ENCODE measurements at places on chromosomes 11 and 22. TPM values are rescaled to one million over a fixed set of nuclear protein-coding genes. Genes with fewer than 3 reads are reported as not detected.

Gene LRRC10B
- total RNA-seq, result not detected

- no peak for DNase-seq
Observed at GRCh38 chr11:88050247-88050646, 125.0 kb downstream of the RAB38 start.

DNA sequence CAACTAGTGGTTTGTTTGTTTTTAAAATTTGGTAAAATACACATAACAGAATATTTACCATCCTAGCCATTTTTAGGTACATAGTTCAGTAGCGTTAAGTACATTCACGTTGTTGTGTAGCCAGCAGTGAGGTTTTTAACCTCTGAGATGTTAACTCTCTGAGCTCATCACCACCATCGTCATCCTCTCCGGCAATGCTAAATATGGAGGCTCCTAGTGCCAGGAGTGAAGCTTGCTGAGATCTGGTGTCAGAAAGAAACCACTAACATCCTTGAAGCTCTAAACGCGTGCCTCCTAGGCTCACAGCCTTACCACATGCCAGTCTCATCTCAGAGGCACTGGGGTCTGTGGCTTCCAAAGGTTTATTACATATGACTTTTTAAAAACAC lies 330.2 kb upstream of the B3GAT1 start:
- peak; percentile 51 for DNase-seq

- DNase-seq, result no peak
Observed at GRCh38 chr11:77158041-77158695, 30.1 kb downstream of the MYO7A start.

GRCh38 chr11:44875037-44875436 lies 75.6 kb downstream of the TP53I11 start:
- no peak for DNase-seq

- peak; percentile 50 for DNase-seq
Observed at GRCh38 chr22:28883917-28884746, 760 bp downstream of the ZNRF3 start.

Gene GRM5
- total RNA-seq, result not detected

GRCh38 chr11:104609311-104610085 lies 288.8 kb downstream of the CASP12 start:
- DNase-seq, result peak; percentile 56

Gene CRYBA4
- total RNA-seq, result not detected

Gene C22orf39
- 36.1 TPM for total RNA-seq

Gene USP35
- 10.7 TPM for total RNA-seq

DNA sequence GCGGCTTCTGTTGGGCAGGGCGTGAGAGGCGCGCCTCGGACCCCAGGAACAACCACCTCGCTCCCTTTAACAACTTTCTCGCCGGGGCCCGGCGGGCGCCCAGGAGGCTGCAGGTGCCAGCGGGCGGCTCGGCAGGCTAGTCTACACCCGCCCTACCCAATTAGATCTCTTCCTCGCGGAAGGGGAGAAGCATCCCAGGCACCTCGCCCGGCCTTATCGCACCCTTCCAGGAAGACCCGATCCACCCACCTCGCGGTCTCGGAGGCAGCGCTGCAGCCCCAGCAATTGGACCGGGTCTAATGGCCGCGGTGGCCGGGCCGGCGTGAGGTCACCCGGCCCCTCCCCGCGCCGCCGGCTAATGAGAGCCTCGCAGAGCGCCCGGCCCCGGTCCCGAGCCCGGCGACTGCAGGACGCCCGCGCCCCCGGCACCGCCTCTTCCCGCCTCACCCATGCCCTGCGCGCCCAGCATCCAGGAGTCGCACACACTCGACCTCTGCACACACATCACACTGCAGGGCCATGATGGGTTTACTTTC lies at the start of gene PLAAT3:
Gene PLAAT3, minus strand, starts transcription at position 298 of the 536 bp plus-strand sequence. CDS start 419 bp downstream, outside the sequence.
- DNase-seq, result peak; percentile 90

- no peak for DNase-seq
Observed at GRCh38 chr11:34791780-34792542, 124.2 kb downstream of the APIP start.

DNA sequence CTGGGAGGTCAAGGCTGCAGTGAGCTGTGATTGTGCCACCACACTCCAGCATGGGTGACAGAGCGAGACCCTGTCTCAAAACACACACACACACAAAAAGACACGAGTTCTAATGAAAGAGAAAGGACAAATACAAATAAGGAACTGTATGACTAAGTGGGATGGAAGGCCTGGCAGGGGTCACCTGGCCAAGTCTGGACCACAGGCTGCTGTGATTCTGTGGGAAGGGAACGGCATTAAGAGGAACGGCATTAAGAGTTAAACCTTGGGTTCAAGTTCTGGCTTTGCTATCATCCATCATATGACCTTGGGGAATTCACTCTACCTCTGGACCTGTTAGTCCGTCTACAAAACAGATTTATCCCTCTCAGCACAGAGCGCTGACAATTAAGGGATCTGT lies 47.7 kb downstream of the LRFN4 start:
- no peak for DNase-seq

DNA sequence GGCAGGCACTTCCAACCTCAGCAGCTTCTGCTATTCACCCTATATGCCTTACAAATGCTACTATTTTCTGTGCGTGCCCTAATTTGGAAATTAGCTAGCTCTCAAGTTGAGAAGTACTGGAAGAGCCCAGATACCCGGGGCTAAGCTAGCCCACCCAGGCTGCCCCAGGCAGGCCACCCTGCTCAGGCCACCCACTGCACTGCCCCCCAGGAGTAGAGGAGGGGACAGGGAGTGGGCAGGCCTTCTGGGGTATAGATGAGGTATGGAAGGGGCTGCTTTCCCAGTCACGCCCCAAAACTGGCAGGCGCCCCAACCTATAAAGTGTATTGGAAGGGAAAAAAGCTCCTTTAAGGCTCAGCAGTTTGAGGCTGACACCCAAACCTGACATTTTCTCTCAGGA lies 43.5 kb downstream of the DRD2 start:
- DNase-seq, result no peak

DNA sequence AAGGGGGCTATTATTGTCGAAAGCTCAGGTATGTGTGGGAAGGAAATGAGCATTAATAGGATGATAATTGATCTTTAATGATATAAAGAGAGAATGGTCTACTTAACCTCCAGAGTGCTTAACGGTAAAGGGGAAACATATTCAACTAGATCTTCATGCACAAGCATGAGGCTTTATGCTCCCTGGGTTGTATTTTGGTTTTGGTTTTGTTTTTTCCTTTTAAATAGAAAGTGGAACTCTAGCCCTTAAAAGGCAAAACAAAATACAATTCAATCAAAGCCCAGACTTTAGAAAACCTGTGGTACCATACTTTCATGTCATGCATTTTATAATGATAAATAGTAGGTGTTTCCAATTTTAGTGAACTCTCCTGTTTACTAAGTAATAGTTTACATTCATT lies 622.7 kb downstream of the METTL15 start:
- no peak for DNase-seq

GRCh38 chr11:35622070-35622469 lies 3.8 kb downstream of the FJX1 start:
- peak; percentile 17 for DNase-seq

Gene MRGPRF
- total RNA-seq, result not detected

Gene SLC22A25
- total RNA-seq, result 0.16 TPM

GRCh38 chr22:27135031-27135981 lies 477.9 kb downstream of the MIAT start:
- peak; percentile 41 for DNase-seq

DNA sequence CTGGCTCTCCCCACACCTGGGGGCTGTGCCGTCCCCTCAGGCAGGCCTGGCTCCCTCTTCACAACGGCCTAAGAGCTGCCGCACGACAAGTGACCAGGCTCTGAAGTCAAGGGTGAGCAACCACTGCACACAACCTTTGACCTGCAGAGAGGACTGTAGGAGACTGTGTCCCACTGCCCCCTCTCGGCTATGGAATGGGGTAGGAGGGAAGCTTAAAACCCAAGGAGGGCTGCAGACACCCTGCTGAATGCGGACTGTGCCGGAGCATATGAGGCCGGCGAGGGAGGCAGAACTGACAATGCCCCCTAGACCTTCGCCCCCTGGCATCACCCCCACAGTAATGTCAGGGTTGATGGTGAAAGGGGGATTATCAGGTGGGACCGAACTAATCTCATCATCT lies 311.9 kb downstream of the CTTN start:
- no peak for DNase-seq

Gene CASP5
- total RNA-seq, result 1.4 TPM

- no peak for DNase-seq
Observed at GRCh38 chr11:123055191-123055901, 6.6 kb downstream of the HSPA8 start.

GRCh38 chr11:65852508-65853245 lies 5.3 kb downstream of the CFL1 start:
- peak; percentile 46 for DNase-seq

Gene RHOD
- 17.1 TPM for total RNA-seq

Gene SAA2
- total RNA-seq, result not detected

DNA sequence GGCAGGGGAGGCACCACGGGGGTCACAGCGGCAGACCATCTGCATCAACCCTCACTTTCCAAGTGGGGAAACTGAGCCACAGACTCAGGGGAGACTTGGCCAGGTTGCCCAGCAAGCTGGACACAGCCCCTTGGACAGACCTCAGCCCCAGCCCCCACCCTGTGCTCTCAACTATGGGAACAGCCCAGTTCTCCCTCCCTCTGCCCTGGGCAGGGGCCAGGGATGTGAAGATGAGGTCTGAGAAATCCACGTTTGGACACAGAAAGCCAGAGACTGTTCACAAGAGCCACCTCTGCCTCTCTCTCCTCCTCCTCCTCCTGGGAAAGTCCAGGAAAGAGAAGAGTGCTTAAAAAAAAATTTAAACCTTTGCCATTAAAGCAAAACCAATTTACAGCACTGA lies 50.1 kb downstream of the ELFN2 start:
- DNase-seq, result no peak

DNA sequence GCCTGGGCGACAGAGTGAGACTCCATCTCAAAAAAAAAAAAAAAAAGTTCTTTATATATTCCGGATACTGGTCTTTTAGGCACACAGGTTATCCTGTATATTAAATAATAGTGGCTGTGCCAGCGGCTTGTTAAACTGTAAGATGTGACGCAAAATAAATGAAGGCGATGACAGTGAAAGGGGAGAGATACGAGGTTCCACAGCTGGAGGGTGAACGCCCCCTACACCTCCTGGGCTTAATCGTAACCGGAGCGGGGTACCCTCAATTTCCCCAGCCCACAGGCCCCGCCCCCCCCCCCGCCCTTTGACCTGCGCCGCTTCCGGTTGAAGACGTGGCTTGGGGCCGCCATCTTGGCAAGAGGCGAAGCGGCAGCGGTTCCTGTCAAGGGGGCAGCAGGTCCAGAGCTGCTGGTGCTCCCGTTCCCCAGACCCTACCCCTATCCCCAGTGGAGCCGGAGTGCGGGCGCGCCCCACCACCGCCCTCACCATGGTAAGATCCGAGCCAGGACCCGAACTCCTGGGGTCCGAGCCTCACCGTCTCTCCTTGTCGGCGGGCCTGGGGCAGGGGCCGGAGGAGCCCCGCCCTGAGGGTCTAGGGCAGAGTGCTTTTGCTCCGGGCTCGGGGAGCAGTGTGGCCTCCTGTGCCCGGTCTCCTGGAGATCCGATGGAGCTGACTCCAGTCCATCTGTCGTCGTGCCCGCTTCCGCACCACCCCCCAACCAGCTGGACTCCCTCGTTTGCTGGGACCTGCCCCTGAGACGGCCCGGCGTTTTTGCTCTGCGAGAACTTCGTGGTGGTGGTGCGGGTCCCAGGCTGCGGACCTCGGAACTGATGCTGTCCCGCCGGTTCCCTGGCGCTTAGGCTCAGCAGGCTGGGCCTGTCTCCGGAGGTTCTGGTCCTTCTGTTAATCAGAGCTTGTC lies at the start of gene ARCN1:
Gene ARCN1, plus strand, starts transcription at position 349 of the 920 bp plus-strand sequence. Its CDS starts 139 bp downstream, at position 488.
- DNase-seq, result peak; percentile 89

GRCh38 chr11:104222464-104222863 lies 58.5 kb upstream of the PDGFD start:
- peak; percentile 11 for DNase-seq

DNA sequence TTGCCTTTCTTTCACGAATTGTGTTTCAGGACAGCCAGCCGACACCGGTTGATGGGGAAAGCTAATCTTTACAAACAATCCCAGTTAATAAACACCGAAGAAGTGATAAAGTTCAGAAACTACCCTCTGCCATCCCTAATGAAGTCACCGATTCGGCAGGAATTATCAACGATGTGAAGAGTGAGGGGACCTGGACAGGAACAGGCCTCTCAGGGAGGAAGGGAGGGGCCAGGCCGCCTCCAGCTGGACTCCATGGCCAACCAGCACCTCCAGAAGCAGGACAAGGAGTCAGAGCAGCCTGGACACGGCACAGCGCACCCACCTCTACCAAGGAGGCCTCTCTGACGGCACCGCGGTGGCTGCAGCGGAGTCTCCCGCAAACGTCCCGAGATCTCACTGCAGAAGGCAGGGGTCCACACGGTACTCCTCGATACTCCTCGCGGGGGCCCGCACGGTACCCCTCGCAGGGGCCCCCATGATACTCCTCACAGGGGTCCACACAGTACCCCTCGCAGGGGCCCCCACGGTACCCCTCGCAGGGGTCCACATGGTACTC lies 3.9 kb downstream of the TOLLIP start:
- no peak for DNase-seq

DNA sequence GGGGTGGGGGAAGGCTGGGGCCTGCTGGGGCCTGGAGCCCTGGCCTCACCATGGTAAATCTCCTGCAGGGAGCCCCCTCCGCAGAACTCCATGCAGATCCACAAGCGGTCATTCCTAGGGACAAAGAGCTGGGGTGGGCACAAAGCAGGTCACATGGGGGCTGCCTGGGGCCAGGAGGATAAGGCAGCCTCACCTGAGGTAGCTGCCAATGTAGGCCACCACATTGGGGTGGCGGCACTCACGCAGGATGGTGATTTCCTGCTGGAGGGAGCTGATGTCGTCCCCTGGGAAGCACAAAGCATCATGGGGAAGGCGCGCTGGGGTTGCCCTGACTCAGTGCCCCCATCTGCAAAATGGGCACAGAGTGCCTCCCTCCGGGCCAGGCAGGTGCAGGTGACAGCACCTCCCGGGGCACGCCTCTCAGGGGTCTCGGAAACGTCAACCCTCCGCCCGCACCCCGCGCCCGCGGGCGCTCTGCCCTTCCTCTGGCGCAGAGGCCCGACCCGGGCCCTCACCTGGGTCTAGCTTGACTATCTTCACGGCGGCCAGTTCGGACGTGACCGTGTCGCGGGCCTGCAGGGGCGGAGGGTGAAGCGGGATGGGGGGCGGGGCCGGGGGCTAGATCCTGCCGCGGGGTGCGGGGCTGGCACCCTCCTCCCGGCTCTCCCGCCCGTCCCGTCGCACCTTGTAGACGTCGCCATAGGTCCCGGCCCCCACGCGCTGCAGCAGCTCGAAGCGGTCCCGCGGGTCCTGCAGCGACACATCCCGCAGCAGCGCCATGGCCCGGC lies 450 bp downstream of the MAP4K2 start:
- no peak for DNase-seq

All from Caco-2 (cell line).